ENCODE measurements at places on chromosomes 11 and 22.

- no peak for DNase-seq
These were observed 145.6 kb downstream of the WNT7B start for GRCh38 chr22:45831394-45831793.

- no peak for DNase-seq
These were observed 661.4 kb downstream of the CNTN5 start for GRCh38 chr11:99682171-99682570.

GRCh38 chr11:58494101-58494500 lies 13.8 kb downstream of the OR5B21 start:
- DNase-seq: no peak

- no peak for DNase-seq
These were observed 11.3 kb downstream of the DUSP8 start for GRCh38 chr11:1560649-1561251.

DNA sequence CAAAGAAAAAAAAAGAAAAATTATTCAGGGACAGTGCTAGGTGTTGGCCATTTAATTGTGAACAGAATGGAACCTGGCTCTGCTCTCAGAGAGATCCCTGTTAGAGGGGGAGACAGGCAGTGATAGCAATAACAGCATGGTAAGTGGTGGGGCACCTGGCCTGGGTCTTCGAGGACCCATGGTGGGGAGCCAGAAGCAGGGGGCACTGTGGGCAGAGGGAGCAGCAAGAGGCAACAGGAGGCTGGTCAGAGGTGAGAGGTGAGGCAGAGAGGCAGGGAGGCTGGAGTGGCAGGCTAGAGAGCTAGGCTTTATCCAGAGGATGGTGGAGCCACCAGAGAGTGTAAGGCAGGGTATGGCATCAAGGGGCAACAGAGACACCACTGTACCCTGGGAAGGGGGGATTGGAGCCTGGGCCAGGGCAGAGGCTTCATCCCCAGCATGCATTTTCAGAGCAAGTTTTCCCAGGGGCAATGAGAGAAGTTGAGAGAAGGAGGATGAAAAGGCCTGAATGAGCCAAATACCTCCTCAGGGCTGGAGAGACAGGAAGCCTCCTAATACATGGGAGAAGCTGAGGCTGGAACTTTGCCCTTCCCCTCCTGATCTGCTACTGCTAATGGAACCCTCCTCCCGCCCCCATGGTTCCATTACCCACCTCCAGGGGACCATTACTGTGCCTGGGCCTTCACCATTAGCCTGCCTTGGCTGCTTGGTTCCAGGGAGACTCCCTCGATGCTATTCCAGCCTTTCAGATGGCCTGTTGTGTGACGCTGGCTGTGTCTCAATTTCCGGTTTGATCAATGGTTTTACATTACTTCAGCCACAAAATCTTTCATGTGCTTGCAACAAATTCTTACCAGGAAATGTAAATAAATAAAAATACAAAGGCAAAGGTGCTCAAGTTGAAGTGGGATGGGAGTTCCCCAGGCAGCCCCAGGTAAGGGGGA lies 2.6 kb upstream of the P2RY2 start:
- no peak for DNase-seq

- DNase-seq: peak; percentile 46
These were observed 38.4 kb upstream of the CLMP start for GRCh38 chr11:123233280-123233974.

GRCh38 chr11:29095821-29096220 lies 921.0 kb downstream of the KCNA4 start:
- DNase-seq: no peak

DNA sequence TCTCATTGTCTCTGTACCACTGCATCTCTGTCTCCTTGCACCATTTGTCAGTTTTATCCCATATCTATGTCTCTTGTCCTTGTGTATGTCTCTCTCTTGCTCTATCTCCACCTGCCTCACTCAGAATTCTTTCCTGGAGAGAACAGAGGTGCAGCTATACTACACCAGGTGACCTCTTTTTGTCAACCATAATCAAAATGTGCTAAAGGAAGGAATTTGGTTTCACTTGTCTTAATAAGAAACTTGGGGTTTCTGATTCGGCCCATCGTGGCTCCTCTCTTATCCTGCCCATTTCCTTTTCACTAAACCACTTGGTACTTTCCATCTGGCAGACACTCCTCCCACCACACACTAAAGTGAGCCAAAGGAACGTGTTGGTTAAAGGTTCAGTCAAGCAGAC lies 2.0 kb upstream of the C11orf42 start:
- DNase-seq: no peak

GRCh38 chr11:130638624-130639023 lies 190.2 kb downstream of the ADAMTS15 start:
- no peak for DNase-seq

DNA sequence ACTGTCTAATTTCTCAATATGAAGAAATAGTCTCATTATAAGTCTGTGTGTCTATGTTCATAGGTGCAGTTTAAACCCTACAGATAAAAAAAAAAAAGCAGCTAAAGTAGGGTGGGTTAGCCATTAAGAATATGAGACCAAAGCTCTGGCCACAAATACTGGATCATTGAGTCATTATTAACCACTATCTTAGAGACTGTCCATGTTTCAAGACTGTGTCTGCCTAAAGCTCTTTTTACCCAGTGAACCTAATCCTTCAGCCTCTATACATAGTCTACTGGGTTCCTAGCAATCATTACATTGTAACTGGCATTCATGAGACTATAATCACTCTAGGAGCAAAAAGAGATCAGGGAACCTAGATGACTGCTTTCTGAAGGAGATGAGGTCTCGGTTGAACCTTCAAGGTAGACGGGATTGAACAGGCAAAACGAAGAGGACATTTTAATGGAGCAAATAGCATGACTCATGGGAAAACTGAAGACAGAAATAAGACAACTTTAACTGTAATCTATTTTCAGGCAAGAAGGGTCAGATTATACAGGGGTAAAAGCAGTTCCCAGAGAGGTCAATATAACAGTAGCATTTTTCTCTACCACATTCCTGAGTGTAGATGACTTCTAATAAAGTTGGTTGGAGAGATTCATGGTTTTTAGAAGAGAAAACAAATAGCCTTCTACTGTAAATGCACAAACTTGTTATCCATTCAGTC lies 64.0 kb upstream of the FIBIN start:
- DNase-seq: no peak

GRCh38 chr11:36123336-36124101 lies 165.7 kb downstream of the COMMD9 start:
- no peak for DNase-seq

DNA sequence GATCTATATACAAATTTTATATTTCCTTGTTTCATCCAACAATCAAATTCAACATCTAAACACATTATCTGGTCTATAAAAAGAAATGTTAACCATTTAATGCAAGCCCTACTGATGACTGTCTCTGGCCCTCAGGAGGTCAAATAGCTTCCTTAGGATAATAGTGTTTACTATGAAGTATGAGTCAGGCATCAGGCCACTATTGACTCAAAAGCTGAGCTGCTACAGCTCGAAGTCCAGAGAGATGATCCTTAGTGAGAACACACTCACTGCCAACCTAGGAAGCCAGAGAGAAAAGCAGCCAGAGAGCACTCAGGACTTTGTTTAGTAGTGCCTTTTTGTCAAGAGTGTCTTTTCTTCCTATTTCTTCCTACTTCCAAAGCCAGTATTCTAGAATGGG lies 171.8 kb downstream of the SOX6 start:
- no peak for DNase-seq

DNA sequence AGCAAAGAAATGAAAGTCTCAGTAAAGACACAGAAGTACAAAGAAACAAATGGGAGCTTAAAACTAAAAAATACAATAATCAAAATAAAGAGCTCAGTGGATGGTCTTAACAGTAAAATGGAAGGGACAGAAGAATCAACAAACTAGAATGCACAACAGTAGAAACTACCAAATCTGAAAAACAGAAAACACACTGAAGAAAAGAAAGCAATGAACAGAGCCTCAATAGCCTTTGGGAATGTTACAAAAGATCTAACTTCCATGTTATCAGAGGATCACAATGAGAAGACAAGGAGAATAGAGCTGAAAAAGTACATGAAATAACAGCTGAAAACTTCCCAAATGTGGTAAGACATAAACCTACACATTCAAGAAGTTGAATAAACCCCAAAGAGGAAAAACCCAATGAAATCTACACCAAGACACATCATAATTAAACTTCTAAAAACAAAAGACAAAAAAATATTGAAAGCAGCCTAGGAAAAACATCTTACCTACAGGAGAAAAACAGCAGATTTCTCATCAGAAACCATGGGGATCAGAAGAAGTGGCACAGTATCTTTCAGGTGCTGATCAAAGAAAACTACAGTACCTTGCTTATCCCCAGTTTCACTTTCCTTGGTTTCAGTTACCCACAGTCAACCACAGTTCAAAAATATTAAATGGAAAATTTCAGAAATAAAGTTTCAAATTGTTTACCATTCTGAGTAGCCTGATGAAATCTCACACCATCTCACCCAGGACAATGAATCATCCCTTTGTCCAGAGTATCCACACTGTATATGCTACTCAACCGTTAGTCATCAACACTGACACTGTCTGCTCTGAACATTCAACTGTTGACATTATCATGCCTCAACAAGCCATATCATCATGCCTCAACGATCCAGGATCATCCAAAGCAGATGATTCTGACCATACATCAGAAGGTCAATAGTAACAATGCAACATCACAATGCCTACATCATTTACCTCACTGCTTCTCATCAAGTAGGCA lies 22.2 kb downstream of the RRAS2 start:
- DNase-seq: no peak

DNA sequence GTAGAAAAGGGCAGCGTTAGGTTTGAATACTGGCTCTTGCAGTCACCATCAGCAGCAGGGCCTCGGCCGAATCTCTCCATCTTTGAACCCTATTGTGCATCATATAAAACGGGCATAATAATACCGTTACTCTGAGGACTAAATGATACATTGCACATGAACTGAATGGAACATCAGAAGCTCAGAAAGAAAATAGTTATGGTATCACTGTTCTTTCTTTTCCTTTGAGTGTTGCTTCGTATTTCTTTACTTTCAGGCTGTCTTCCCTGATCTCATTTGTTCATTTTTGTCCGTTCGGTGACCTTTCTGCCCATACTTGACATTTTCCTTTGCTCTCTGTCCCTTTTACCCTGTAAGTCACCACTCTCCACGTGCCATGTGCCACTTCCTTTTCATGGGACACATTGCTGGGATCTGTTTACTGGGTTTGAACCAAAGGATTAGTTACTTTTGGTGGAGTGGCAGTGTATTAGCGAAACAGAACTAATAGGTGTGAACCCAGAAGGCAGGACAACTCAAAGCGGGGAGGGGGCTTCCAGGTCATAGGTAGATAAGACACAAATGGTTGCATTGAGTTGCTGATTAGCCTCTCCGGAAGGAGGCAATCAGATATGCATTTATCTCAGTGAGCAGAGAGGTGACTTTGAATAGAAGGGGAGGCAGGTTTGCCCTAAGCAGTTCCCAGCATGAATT lies 717 bp upstream of the ZNF202 start:
- DNase-seq: peak; percentile 63

DNA sequence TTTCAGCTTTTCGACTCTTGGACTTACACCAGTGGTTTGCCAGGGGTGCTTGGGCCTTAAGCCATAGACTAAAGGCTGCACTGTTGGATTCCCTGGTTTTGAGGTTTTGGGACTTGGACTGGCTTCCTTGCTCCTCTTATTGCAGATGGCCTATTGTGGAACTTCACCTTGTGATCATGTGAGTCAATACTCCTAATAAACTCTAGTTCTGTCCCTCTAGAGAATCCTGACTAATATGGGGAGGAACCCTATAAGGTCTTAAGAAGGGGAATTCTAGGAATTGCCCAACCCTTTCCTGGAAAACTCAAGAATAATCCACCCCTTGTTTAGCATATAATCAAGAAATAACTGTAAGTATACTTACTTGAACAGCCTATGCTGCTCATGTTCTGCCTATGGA lies 491.8 kb downstream of the TMEM135 start:
- no peak for DNase-seq

DNA sequence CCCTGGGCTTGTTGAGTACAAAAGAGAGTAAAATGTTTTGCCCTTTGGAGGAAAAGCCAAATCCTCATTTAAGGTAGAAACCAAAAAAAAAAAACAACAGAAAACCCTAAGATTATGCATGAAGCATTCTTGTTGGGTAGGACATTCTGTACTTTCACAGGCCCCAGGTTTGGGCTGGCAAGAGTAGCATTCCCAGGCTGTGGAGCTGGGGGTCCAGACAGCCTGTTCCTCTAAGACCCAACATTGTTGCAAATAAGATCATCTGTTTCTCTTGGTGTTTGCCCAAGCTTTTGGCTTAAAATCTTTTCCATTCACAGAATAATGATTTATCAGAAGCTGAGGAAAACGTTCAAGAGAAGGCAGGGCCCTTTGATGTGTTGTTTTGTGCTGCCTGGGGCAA lies 123.8 kb downstream of the MICAL2 start:
- DNase-seq: no peak

GRCh38 chr22:17783312-17783711 lies 9.0 kb upstream of the BID start:
- no peak for DNase-seq

GRCh38 chr22:37186997-37187522 lies 987 bp downstream of the C1QTNF6 start:
- DNase-seq: no peak

- no peak for DNase-seq
These were observed 6.2 kb downstream of the GLB1L3 start for GRCh38 chr11:134282121-134283045.
